Hematopoietic multipotent progenitor cell treated with erythropoietin and hydrocortisone succinate and interleukin-3 and kit ligand, for 4 days (in vitro differentiated cells): ENCODE measurements at places on chromosomes 5 and 9.
A peak's percentile ranks its signal among the peaks of the same experiment; 100 is the strongest.

- no peak for DNase-seq
Measured at GRCh38 chr9:137262909-137263285, 7.8 kb downstream of the NELFB start.

DNA sequence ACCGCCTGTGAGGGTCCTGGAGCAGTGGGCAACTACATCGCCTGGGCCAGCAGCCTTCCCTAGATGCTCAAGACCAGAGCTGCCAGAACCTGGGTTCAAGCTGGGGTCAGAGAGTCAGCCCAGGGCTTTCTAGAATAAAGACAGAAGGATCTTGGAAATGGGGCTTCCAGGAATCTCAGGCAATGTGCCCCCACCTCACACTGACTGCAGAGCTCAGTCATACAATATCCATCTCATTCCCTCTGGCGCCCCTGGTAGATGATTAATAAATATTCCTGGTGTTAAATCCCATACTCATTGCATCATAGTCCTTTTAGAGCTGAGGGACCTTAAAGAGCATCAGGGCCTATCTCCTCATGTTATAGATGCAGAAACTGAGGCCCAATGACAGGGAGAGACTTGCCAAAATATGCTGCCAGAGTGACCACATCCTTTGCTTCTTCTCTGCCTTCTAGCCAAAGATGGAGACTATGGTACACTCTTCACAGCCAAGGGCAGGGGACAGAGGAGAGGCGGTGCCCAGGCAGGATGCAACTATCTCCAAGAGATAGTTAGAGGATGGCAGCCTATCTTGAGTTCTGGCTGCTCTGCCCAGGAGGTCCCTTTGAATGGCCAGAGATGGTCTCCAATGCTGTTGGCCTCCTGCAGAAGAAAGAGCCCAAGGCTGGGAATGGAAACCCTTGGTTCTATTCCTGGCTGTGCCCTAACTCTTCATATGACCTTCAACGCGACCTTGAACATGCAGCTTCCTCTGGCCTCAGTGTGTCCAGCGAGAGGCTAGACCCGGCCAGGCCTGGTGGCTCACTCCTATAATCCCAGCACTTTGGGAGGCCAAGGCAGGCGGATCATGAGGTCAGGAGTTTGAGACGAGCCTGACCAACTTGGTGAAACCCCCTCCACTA, 36.2 kb upstream of the IL17B start:
- no peak for DNase-seq

DNA sequence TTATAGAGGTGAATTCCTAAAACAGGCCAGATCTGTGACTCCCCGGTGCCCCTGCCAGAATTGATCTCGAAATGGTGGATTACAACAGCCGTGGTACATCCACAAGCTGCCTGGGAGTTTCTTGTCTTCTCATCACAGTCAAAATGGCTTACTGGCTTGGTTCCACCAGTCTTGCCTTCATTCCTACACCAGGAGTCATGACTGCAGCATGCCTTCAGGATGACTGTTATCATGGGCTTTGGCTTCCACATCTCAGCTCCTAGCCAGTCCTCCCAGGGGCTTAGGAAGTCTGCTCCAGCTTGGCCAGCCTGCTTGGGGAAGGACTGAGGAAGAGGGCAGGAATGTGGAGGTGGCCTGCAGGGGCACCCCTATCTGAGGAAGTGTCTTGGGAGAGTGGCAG, 132.9 kb upstream of the NR3C1 start:
- DNase-seq, result no peak

DNA sequence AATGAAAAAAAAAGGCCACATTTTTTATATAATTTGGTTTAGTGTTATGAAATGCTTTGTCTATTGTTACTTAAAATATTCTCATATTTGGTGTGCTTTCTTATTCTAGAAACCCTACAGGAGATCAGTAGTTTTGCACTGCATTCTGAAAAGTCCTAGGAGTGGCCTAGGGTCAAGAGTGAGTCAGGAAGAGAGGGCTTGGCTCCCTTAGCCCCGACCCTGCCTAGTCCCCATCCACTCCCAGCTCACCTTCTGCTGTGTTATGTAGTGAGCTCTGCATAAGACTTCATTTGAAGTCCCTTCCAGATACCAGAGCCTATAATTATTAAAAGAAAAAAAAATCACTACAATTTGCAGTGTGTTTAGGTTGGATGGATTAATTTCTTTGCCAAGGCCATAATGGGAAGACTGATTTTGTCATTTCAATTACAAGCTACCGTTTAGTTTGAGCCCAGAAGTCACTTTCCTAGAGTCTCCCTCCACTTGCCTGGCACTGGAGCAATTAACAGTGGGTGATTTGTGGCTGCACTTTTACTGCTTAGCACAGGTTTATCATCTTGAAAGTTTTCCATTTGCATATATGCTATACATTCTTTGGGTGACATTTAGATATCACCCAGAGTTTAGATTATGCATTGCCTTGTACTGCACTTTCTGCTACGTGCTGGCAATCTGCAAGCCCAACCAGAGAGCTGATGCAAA, 143.3 kb downstream of the INSYN2B start:
- no peak for DNase-seq

GRCh38 chr9:4011054-4011453, 288.8 kb downstream of the GLIS3 start:
- DNase-seq, result no peak

- DNase-seq, result no peak
Measured at GRCh38 chr9:78671785-78672184, 374.9 kb downstream of the PSAT1 start.

DNA sequence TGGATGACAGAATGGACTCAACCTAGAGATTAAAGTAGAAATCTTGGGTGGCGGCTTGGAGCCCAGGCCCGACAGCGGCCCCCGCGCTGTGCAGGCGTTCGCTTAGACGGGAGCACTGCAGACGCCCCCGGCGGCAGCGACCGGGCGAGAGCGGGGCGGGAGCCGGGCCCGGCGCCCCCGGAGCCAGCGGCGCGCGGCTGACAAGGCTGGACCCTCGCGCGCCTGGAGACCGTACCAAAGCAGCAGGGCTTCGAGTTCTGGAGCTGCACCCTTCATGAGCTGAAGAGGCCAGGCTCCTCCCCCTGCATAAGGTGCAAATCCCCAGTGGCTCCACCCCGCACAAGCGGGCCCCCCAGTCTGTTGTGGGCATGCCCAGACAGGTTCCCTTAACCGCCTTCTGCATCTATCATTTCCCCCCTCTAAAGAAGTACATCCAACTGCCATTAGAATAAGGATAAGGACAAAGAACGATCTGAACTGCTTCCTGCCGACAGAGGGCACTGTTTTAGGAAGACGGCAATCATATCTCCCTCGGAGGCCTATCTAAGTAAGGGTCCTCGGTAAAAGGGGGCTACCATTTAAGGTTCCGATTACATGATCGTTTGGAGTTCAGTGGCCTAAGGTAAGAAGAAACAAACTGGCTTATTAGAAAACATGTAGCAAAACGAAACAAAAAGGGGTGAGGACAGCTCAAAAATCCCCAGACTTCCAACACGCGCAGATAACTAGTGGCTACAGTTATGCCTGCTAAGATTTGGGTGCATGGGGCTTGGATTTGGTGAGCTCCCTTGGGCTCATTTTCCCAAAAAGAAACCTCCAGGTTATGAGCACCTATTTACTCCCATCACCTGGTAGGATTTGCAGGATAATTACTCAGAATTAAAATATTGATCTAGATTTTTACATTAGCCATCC, 66.3 kb downstream of the RGMB start:
- peak; percentile 52 for DNase-seq

DNA sequence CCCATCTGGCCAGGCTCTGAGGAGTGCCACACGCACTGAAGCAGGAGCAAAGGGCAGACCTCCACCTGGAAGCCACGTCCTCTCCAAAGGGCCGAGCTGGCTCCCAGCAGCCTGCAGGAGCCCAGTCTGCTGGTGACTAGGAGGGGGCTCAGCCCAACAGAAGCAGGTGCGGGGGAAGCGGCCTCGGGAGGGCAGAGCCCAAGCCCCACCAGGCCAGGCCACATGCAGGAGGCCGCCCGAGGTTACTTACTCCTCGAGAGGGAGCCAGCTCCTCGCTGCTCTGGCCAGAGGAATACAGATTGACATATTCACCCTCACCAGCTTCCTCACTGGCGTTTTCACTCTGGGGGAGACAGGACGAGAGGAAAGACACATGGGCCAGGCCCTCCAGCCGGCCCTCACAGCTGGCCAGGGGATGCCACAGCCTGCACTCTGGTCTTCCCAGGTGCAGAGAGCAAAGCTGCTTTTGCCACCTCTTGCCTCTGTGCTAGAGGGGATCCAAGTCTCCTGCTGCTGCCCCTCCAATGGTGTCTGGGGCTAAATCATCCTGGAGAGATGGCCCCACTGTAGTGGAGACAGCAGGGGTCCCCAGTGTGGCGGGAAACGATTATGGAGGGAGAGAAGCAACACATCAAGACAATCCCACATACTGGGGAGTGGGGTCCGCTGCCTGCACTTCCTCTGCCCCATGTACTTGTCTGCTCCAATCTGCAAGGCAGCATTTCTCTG, 58.6 kb downstream of the PRRT1B start:
- no peak for DNase-seq

- no peak for DNase-seq
Measured at GRCh38 chr5:173180331-173180730, 36.0 kb downstream of the BNIP1 start.

DNA sequence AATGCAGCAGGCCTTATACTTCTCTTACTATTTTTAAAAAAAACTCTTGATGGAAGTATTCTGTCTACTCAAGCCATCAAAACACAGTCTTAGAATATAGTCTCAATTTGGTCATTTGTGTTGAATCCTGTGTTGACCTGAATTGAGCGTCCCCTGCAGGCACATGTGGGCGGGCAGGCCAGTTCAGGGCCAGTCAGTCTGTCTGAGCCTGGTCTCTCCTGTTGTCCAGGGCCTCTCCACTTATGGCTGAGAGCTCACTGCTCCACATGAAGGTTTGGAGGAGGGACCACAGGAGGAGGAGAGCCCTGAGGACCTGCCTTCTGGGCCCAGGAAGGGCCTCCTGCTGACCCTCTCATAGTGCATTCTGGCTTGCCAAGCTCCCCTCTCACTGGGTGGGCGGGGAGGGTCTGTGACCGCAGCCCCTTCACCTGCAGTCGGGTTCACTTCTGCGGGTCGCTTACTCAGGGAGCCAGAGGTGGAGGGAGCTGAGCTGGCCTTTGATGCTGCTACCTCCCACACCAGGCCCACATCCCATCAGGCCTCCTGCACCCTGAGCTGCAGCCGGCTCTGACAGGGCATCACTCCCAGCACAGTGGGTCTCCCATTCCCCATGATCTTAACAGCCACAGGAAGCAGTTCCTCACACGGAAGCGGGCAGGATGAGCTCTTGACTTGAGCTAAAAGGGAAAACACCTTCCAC, 178.2 kb upstream of the S1PR3 start:
- no peak for DNase-seq

GRCh38 chr5:170109059-170110031, 3.6 kb downstream of the FOXI1 start:
- DNase-seq, result no peak

- DNase-seq, result no peak
Measured at GRCh38 chr9:108041551-108041950, 552.0 kb upstream of the KLF4 start.
